ENCODE measurements at places on chromosomes 1 and 21.

GRCh38 chr1:38221006-38221649 is 174.5 kb upstream of the POU3F1 start:
- no peaks in the 10 kb centered on the region for H3K27me3 ChIP-seq
- no peak overlapping the region for H3K4me3 ChIP-seq
- peaks cover 7% of the 10 kb centered on the region for H3K4me1 ChIP-seq
- peak; percentile 26 for DNase-seq

- no peaks in the 10 kb centered on the region for H3K27me3 ChIP-seq
- DNase-seq: no peak
- no peak overlapping the region for H3K27ac ChIP-seq
- peaks cover 2% of the 10 kb centered on the region for H3K4me1 ChIP-seq
- no peaks in the 10 kb centered on the region for H3K36me3 ChIP-seq
- no peak overlapping the region for H3K4me3 ChIP-seq
Measured at GRCh38 chr1:86616871-86617270, 70.0 kb downstream of the CLCA4 start.

GRCh38 chr1:30527511-30528140 is 195.8 kb downstream of the MATN1 start:
- no peaks in the 10 kb centered on the region for H3K4me1 ChIP-seq
- DNase-seq: no peak
- no peaks in the 10 kb centered on the region for H3K27me3 ChIP-seq
- H3K4me3 ChIP-seq: no peak overlapping the region
- H3K27ac ChIP-seq: no peak overlapping the region
- no peaks in the 10 kb centered on the region for H3K36me3 ChIP-seq

DNA sequence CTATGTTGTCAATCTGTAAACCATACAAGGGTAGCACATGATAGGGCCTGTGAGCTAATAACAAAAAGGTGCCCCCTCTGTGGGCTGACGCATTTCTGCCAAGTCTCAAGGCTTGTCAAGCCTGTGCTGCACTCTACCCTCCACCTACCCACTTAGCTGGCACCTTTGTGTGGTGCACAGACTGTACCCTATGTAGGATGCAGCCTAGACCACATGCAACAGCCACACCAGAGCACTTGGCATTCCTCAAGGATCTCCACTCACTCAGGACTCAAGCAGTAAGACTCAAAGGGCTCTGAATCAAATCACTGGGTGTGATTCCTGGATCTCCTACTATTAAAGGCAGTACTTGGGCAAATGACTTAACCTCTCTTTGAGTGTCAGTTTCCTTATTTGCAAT is 133.5 kb downstream of the BEND5 start:
- no peak for DNase-seq
- no peaks in the 10 kb centered on the region for H3K4me1 ChIP-seq
- no peaks in the 10 kb centered on the region for H3K36me3 ChIP-seq
- H3K27ac ChIP-seq: no peak overlapping the region
- H3K27me3 ChIP-seq: no peaks in the 10 kb centered on the region

- H3K27me3 ChIP-seq: no peaks in the 10 kb centered on the region
- DNase-seq: no peak
- H3K4me3 ChIP-seq: no peak overlapping the region
- H3K36me3 ChIP-seq: no peaks in the 10 kb centered on the region
- no peaks in the 10 kb centered on the region for H3K4me1 ChIP-seq
Measured at GRCh38 chr21:23876925-23877558, 1730.2 kb downstream of the MRPL39 start.

- H3K4me3 ChIP-seq: no peak overlapping the region
- H3K4me1 ChIP-seq: no peaks in the 10 kb centered on the region
- H3K27me3 ChIP-seq: no peaks in the 10 kb centered on the region
Measured at GRCh38 chr1:33294071-33295010, 26.6 kb downstream of the A3GALT2 start.

Measured in trophoblast cell (in vitro differentiated cells and primary cell).